ENCODE measurements at places on chromosomes 3 and 15. TPM values are rescaled to one million over a fixed set of nuclear protein-coding genes. Genes with fewer than 3 reads are reported as not detected.

GOLGA8J gene
- 0.20 TPM for total RNA-seq

P2RY1 gene
- total RNA-seq = 20.2 TPM

EXD1 gene
- total RNA-seq = 0.15 TPM

SUCNR1 gene
- total RNA-seq = 0.60 TPM

GCNT3 gene
- total RNA-seq = 0.63 TPM

CELF6 gene
- 3.4 TPM for total RNA-seq

PLSCR1 gene
- 91.9 TPM for total RNA-seq

AP4E1 gene
- total RNA-seq = 9.9 TPM

TIPARP gene
- 51.4 TPM for total RNA-seq

CNTN3 gene
- total RNA-seq = 1.5 TPM

LRRFIP2 gene
- 60.0 TPM for total RNA-seq

ITGA11 gene
- 1.7 TPM for total RNA-seq

ILDR1 gene
- 4.4 TPM for total RNA-seq

RLBP1 gene
- total RNA-seq = not detected

SSUH2 gene
- total RNA-seq = 3.4 TPM

PLIN1 gene
- 0.43 TPM for total RNA-seq

WNT5A gene
- total RNA-seq = 16.4 TPM

PLCL2 gene
- total RNA-seq = 16.7 TPM

KCTD6 gene
- total RNA-seq = 7.2 TPM

BTLA gene
- total RNA-seq = 0.52 TPM

FBXL22 gene
- total RNA-seq = 2.7 TPM

SOX14 gene
- not detected for total RNA-seq

MAGI1 gene
- 38.9 TPM for total RNA-seq

CACNA1D gene
- total RNA-seq = 96.8 TPM

IL16 gene
- 27.8 TPM for total RNA-seq

ROBO1 gene
- 72.6 TPM for total RNA-seq

CLRN1 gene
- not detected for total RNA-seq

ZNF860 gene
- 2.4 TPM for total RNA-seq

ADAMTS17 gene
- total RNA-seq = 6.6 TPM

SFMBT1 gene
- total RNA-seq = 19.2 TPM

SEMA3G gene
- 10.6 TPM for total RNA-seq

ITPR1 gene
- 66.5 TPM for total RNA-seq

GXYLT2 gene
- total RNA-seq = 46.8 TPM

SLC38A3 gene
- 0.43 TPM for total RNA-seq

VGLL3 gene
- total RNA-seq = 32.8 TPM

KIF23 gene
- total RNA-seq = 15.4 TPM

Measured in lung (tissue), 17 donors.